ENCODE measurements at places on chromosomes 3 and 15.

DNA sequence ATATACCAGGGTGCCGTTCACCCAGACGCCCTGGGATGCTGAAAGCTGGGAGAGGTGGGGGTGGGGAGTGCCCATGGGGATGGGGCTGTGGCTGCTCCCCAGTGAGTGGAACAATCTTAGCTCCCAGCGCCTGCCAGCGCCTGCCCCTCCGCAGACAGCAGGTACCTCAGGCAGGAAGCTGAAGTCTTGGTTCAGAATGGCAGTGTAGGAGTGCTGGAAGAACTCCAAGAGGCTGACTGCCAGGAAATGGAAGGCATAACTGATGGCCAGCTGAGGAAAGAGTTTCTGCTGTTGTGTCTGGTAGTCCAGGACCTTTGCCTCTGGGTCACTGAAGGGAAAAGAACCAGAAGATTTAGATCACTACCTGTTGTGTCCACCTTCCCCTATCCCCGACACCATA is 8.4 kb downstream of the ACOX2 start:
- DNase-seq = no peak

DNA sequence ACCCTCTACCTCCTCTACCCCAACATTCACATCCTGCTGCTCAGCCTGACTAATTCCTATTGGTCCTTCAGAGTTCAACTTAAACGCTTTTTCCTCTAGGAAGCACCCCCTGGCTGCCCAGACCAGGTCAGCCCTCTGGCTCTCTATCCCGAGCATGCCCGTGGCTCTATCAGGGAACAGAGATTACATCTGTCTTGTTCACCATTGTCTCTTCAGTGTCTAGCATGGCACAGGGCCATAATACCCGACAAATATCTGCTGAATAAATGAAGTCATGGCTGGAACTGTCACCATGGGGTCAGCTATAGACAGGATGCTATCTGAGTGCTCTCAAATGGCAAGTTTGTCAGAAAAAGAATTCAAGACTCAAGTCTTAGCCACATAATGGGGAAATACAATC is 296.9 kb upstream of the CHRNA7 start:
- DNase-seq = no peak

DNA sequence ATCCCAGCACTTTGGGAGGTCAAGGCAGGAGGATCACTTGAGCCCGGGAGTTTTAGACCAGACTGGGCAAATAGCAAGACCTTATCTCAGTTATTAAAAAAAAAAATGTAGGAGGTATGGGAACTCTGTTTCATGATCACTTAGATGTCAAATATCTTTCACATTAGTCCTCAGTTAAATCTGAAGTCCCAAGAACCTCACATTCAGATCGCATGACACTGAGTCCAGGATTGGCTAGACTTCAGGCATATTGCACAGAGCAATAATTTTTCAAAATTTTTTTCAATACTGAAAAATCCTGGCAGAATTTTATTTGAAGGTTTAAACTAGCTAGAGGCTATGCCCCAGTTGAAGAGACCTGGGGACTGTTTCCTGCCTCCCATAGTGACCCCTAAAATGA is 56.3 kb upstream of the ZNF148 start:
- DNase-seq = no peak

GRCh38 chr15:42133886-42134502 is 22.4 kb downstream of the PLA2G4F start:
- DNase-seq = peak; percentile 36

DNA sequence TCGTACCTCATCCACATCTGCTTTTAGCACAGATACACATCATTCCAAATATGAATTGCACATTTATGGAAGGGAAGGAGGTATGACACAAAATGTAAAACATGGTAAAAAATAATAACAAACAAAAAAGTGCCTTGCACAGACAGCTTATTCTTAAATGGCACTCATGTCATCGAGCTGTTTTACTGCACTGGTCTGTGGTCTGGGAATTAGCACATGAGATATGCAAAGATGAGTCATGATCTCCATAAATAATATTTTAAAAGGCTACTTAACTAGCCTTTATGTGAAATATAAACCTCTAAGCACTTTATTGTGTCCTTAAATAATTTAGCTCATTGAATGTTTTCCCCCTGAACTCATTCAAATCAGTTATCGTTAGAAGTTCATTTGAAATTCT is 142.2 kb upstream of the ZNF385D start:
- no peak for DNase-seq

DNA sequence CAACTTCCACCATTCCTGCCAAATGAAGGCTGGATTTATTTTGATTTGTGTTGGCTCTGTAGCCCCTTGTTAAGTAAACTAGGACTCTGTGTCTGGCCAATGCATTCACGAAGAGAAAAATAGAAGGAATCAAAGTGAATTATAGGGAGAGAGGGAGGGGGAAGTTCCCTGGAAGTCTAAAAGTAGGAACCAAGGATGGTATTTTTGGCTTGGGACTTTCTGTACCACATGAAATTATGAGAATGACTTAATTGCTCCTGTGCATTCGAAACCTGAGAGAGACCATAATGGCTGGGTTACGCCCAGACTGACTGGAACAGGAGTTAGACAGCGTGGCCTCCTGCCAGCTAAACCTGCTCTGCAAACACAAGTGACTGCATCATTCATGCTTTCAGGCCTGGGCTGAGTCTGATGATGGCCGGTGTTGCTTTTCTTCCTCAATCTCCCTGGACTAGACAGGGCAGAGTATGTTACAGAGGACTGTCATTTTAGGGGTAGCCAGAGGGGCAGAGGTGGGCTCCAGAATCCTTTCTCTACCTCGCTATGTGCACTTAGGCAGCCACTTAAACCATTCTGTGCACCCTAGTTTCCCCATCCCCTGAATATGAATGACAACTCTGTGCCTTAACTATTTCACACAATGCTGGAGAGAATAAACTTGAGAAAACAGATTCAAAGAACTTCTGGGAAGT is 58.9 kb downstream of the MYO1E start:
- no peak for DNase-seq

DNA sequence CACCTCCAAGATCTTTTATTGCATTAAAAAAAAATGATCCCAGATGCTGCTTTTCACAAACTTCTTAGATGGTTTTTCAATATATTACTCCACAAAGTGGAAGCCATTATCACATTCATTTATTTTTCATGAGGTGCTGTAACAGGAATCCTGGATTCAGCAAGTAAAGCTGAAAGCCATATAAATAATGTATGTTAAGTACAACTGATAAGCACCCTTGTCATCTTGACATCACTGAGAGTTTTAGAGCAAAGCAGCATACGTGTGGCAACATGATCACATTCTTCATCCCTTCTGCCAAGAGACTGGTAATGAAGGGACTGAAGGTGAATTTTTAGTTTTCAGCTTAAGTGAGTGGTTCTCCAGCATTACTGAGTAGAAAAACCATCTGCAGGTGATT is 44.9 kb upstream of the LRRFIP2 start:
- no peak for DNase-seq

DNA sequence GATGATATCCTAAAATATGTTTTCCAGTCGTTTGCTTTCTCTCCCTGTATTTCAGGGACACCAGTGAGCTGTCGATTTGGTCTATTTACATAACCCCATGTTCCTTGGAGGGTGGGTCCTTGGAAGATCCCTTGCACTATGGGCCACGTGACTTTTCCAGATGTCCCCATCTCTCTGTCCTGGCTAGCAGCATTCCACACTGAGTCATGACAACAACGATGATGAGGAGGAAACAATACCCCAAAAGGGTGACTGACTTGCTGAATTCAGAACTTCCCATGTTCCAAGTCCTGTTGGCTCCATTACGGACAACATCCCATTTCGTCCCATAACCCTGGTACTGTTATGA is 134.3 kb downstream of the NSMCE3 start:
- DNase-seq = no peak

DNA sequence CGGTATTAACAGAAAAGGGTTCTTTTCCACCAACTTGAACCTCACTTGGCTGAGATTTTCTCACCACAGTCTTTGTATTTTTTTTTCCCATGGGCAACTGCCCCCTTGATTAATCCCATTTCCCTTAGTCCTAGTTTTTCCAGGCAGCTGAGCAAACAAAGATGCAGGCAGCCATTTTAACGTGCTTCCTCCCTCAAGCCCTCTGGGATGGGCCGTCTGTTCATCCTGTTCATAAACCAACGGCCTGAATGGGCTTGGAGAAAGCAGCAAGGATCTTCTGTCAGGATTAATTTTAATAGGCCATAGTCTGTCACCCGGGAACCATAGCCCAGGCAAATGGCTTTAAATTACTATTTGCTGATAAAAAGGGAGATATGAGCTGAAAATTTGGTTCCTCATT is 10.4 kb upstream of the POLR2M start:
- no peak for DNase-seq

GRCh38 chr3:131541288-131541687 is 38.5 kb upstream of the MRPL3 start:
- DNase-seq = no peak

DNA sequence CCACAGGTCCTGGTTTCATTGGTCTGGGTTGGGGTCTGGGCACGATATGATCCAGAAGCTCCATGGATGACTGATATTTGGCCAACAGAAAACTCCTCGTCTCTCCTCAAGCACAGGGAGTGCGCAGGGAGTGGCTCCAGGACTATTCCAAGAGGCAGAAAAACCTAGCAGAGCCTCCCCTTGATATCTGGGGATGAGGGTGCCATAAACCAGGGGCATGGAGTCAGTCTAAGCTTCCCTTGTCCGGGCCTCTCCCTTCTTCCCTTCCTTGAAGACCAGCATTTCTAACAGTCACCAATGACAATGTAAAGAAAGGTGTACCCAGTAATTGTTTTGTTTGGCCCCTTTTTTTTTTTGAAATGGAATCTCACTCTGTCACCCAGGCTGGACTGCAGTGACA is 99.4 kb upstream of the HACD2 start:
- no peak for DNase-seq

DNA sequence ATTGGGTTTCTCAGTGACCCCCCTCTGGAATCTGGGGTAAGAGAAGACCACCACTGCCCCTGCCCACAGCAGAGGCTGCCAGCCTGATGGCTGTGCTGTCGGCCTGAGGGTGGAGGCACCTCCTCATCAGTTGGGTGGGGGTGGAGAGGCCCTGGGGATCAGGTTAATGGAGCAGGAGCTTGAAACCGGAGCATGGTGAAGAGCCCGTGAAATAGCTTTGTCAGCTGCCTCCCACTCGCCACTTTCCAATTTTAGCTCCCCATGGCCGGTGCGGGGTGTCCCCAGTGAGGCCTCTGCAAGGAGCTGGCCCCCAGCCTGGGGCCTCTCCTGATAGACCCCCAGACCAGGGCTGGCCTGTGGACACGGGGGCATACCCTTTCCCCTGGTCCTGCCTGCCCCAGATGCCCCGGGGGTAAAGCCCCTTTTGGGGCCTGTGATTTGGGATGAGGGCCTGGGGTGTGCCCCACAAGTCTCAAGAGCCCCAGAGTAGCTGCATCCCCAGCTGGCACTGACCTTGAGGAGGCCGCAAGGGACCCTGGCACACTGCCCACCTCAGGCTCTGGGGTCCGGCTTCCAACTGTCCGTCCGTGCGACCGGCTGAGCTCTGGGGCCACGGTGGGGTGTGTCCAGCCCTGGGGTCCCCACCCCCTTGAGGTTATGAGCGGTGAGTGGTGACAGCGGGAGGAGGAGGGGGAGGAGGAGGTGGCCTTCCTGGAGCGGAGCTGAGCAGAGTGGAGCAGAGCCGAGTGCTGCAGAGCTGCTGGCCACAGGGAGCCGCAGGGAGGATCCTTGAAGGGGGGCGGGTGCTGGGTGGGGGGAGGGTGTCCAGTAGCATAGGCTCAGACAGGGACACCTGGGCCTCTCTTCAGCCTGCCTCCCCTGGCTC is at the start of gene HHATL:
HHATL (minus strand) TSS at position 733 of the 886 bp plus-strand sequence. CDS start 1,972 bp downstream, outside the sequence.
- no peak for DNase-seq

DNA sequence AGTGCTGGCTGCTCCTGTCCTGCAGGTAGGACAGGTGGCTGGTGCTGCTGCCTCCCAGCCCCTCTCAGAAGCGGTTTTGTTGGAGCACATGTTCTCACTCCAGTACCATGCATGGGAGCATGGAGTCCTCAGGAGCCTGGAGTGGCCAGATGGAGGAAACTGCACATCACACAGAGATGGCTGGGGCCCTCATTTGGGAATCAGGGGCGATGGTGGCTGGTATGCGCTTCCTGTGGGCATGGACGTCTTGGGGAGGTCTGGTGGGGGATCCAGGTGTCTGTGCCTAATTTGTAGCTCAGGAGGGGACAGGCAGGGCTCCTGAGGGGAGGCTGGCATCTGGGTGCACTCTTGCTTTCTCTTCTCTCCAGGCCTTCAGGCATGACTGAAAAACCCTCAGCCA is 168.2 kb downstream of the KLF13 start:
- no peak for DNase-seq

- no peak for DNase-seq
Observed at GRCh38 chr3:150110097-150110496, 139.4 kb upstream of the PFN2 start.

DNA sequence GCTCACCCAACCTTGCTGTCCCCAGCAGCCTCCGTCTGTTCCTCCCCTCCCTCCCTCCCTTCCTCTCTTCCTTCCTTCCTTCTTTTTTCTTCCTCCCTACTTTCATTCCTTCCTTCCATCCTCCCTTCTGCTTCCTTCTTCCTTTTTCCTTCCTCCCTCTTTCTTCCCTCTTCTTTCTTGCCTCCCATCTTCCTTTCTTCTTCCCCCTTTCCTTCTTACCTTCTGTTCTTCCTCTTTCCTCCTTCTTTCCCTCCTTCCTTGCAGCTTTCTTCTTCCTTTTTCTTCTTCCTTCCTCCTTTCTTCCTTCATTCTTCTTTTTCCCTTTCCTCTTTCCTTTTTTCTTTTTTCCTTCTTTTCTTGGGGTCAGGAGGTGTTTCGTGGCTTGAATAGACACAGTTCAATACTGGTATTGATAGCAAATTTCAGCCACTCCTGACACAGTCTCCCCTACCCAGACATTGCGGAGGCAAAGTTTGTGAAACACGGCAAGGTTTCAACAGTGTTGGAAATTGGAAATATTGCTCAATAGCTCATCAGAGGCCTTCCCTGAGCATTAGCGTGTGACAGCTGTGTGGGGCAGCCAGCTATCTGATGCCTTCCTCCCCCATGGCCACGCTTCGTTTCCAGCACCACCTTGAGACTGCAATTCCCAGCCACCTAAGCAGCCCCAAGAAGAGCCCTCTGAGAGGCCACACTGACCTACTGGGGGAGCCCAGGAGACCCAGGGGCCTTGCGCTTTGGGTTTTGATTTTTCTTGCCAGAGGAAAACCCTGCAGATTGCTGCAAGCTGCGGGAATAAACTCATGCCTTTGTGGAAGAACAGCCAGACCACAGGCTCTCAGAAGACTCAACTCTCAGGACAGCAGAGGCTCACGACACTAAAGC is 82.2 kb downstream of the KLF15 start:
- no peak for DNase-seq

GRCh38 chr3:194132465-194133286 is 3.3 kb upstream of the HES1 start:
- DNase-seq = no peak

GRCh38 chr3:156132313-156132712 is 11.9 kb downstream of the KCNAB1 start:
- no peak for DNase-seq

GRCh38 chr15:84143753-84144314 is 91.7 kb upstream of the GOLGA6L4 start:
- DNase-seq = no peak

DNA sequence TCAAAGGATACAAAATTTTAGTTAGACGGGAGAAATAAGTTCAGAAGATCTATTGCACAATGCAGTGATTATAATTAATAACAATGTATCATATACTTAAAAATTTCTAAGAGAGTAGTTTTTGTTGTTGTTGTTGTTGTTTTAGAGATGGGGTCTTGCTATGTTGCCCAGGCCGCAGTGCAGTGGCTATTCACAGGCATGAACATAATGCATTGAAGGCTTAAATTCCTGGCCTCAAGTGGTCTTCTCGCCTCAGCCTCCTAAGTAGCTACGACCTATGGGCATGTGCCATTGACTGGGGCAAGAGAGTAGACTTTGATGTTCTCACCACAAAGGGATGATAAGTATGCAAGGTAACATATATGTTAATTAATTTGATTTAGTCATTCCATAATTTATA is 7.5 kb downstream of the STRIT1 start:
- DNase-seq = no peak

GRCh38 chr3:41569632-41570305 is 370.5 kb downstream of the CTNNB1 start:
- DNase-seq = no peak

Data from stimulated activated CD4-positive, alpha-beta T cell treated with anti-CD3 and anti-CD28 coated beads, Interleukin-1b, Interleukin-23, amount 100 ng/mL, for 24 hours (primary cell).